PC-9 (cell line): ENCODE measurements at places on chromosomes 16 and 17. TPM values are rescaled to one million over a fixed set of nuclear protein-coding genes. Genes with fewer than 3 reads are reported as not detected.

Gene SPN
- total RNA-seq: 0.15 and 0.17 TPM in 2 replicates

Gene EFCAB3
- total RNA-seq: not detected in 2 replicates

Gene MGAT5B
- total RNA-seq: 13.9 and 14.3 TPM in 2 replicates

Gene ZNF385C
- total RNA-seq: 1.7 and 2.1 TPM in 2 replicates

Gene PITPNM3
- 16.9 and 17.3 TPM in 2 replicates for total RNA-seq

Gene PRM1
- total RNA-seq: not detected in 2 replicates

Gene PKMYT1
- 105 and 112 TPM in 2 replicates for total RNA-seq

Gene DPEP3
- not detected in 2 replicates for total RNA-seq

Gene CCL22
- 0.24 and 0.35 TPM in 2 replicates for total RNA-seq
